ENCODE measurements at places on chromosomes 3 and 15. TPM values are rescaled to one million over a fixed set of nuclear protein-coding genes. Genes with fewer than 3 reads are reported as not detected.

DNA sequence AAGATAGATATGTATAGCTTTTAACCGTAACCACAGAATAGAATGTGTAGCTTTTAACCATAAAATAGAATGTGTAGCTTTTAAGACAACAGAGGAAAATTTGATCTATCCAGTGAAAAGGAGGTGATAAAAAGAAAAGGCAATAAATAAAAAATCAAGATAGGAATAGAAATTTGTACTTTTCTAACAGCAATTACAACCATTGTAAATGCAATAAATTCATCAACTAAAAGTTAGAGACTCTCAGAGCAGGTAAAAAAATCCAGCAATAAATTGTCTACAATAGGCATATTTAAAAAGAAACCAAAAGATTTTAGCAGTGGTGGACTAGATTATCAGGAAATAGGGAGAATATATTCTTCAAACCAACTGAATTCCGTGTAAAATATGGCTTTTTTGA lies 63.8 kb upstream of the ABHD2 start:
- H3K36me3 ChIP-seq, result no peaks in the 10 kb centered on the region
- H3K4me3 ChIP-seq, result no peak overlapping the region
- peaks cover 3% of the 10 kb centered on the region for H3K4me1 ChIP-seq
- no peaks in the 10 kb centered on the region for H3K27me3 ChIP-seq
- no peak for DNase-seq

GRCh38 chr3:142613491-142613890 lies 17.3 kb downstream of the PLS1 start:
- no peaks in the 10 kb centered on the region for H3K4me1 ChIP-seq
- no peak for DNase-seq
- no peak overlapping the region for H3K27ac ChIP-seq
- no peak overlapping the region for H3K4me3 ChIP-seq
- H3K27me3 ChIP-seq, result no peaks in the 10 kb centered on the region

DNA sequence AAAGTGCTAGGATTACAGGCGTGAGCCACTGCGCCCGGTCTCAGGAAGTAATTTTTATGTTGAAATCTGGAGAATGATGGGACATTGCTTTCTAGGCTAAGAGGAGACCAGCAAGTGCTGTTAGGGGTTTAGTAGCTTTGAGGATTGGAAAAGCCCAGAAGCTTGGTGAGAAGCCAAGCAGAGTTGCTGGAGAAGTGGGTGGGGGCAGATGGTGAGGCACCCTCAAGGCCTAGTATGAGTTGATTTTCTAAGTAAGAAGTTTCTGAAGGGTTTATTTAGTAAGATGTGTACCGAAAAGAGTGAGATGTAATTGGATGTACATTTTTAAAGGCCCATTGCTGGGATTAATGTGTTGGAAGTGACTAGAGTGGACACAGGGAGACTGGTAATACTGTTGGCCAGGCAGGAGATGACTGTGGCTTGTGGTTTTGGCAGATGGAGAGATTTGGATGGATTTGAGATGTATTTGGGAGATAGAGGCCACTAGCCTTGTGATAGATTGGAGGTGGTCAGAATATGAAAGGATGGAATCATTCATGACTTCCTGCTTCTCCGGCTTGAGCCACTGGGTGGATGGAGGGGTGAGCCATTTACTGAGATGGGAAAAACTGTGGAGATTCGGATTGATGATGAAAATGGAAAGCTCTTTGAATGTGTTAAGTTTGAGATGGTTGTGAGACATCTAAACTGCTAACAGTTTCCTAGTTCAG lies 2.3 kb downstream of the LRRC28 start:
- H3K27me3 ChIP-seq, result no peaks in the 10 kb centered on the region
- H3K27ac ChIP-seq, result peak overlapping the region; percentile 13
- peak overlapping the region; percentile 4 for H3K4me3 ChIP-seq
- H3K36me3 ChIP-seq, result peaks cover 13% of the 10 kb centered on the region
- H3K4me1 ChIP-seq, result peaks cover 24% of the 10 kb centered on the region
- no peak for DNase-seq

DNA sequence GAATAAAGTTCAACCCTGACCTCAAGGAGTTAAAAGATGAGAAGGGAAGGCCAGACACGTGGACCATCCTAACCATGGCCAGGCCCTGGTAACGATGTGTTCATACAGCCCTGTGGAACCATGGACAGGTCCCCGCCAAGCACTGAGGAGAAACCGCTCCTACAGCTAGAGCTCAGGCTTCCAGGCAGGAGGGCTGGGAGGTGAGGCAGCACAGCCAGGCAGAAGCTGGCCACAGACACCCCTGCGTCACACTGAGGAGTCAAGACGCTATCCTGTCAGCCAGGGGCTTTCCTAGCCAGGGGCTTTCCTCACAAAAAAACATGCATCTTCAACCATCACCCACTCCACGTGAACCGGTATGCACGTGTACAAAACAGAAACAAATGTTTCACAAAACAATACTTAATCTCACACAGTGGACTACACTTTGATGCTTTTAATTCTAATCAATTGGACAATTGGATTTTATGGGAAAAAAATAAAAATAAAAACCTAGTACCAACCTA lies 73.2 kb downstream of the TBC1D2B start:
- H3K27me3 ChIP-seq, result no peaks in the 10 kb centered on the region
- no peak for DNase-seq
- H3K36me3 ChIP-seq, result peaks cover 5% of the 10 kb centered on the region
- H3K27ac ChIP-seq, result no peak overlapping the region
- peaks cover 11% of the 10 kb centered on the region for H3K4me1 ChIP-seq

- no peaks in the 10 kb centered on the region for H3K4me1 ChIP-seq
- DNase-seq, result no peak
- H3K27me3 ChIP-seq, result no peaks in the 10 kb centered on the region
- no peak overlapping the region for H3K27ac ChIP-seq
- peaks cover 17% of the 10 kb centered on the region for H3K36me3 ChIP-seq
- no peak overlapping the region for H3K4me3 ChIP-seq
These were observed 65.0 kb downstream of the AAGAB start for GRCh38 chr15:67189326-67190051.

GRCh38 chr3:196639483-196640296 lies at the start of gene NRROS:
Gene NRROS, plus strand, starts transcription at chr3:196639694. Its CDS starts 14,846 bp downstream, at chr3:196654540.
- no peak for DNase-seq
- no peaks in the 10 kb centered on the region for H3K36me3 ChIP-seq
- peak within 1 kb of the TSS; percentile 62 for H3K4me3 ChIP-seq

RASL12 gene
- 1.5 TPM for total RNA-seq
